ENCODE measurements at places on chromosomes 7 and 10. TPM values are rescaled to one million over a fixed set of nuclear protein-coding genes. Genes with fewer than 3 reads are reported as not detected.

The TCF7L2 gene
- total RNA-seq: 78.0 TPM

The CYP3A7 gene
- total RNA-seq: not detected

- DNase-seq: no peak
Observed at GRCh38 chr10:88979153-88979562, 11.4 kb upstream of the FAS start.

The NYAP1 gene
- 8.2 TPM for total RNA-seq

- DNase-seq: no peak
Observed at GRCh38 chr7:52472006-52472620, 563.3 kb upstream of the POM121L12 start.

DNA sequence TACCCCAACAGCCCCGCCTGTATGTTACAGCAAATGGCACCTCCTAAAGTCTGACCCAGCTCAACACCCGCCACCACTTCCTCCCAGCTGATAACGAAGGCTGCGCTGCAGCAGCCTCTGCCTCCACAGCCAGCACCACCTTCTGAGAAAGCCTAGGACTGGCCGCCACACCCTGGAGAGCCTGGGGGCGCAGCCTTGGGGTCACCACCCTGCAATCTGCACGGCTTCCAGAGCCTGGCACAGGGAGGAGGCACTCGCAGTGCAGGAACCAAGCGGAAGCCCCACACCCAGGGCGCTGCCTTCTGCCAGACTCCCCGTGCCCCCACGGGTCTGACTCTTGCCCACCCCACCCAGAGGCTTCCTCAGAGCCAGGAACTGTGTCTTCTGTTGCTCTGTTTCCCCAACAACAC, 112.5 kb downstream of the MAD1L1 start:
- no peak for DNase-seq

DNA sequence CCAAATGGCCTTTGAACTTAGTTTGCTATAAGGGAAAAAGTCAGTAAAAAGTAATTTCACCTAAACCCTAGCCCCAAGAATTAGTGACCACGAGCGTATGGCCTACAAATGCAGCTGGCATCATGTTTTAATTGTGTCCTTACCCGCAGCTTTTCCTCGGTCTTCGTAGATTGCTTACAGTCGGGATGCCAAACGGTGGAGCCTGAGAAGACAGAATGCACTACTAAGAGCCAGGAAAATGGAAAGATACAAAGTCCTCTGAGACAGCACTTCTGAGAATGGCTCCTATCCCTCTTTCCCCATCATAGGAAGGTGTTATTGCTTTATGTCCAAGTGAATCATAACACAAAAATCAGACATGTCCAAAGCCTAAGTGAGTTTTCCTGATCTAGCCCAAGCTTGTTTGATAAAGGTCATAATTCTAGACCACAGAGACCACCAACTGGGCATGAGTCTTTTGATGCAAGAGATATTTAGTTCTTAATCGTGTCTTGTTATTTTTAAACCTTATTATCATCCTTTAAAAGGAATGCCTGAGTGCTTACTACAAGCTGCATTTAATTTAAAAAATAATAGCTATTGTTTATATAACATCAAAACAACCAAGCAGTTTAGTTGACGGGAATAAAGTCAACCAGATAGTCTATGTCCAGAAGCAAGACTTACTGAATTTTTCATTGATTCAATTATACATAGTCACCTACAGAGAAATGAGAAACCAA, 83.7 kb upstream of the AFAP1L2 start:
- DNase-seq: no peak

The NUTM2A gene
- 3.1 TPM for total RNA-seq

- no peak for DNase-seq
Observed at GRCh38 chr7:17027789-17028152, 146.0 kb upstream of the AGR3 start.

The SPDYE9 gene
- 0.18 TPM for total RNA-seq

The C7orf33 gene
- not detected for total RNA-seq

GRCh38 chr7:105198223-105198622, 184.2 kb downstream of the KMT2E start:
- DNase-seq: no peak

DNA sequence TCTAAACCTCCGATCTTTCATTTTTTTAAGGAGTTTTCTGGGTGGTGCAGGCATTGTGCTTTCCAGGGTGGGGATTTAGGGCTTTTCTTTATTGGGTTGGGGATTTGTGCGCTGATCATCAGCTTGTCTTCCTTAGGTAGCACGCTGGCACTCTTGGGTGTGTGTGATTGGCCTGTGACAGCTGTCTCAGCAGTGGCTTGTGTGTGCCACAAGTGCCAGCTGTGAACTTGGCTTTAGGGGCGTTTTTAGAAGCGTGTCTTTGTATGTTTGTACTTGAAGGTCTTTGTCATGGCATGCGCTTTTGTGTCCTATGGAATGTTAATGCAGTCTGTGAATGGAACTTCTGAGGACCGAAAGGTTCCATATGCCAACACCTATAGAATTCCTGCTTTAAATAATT, 788 bp downstream of the AKAP9 start:
- DNase-seq: no peak

DNA sequence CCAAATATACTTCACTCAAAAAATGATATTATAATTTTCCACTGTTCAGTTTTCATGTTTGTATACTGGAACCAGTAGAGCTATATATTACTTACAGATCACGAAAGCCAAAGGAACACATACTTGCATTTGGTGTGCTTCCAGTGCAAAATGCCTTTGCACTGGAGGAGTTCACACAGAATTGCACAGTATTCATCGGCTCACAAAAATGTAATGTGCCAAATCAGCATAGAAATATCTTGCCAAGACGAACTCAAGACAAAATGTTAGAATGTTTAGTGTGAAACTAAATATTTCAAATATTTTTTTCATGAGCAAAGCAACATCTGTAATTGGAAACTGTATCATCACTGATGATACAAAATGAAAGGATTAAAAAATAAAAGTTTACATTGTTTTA, 646.2 kb upstream of the SEMA3D start:
- DNase-seq: no peak

Measured in mesothelial cell of epicardium (in vitro differentiated cells).